ENCODE measurements at places on chromosomes 3 and 15.

DNA sequence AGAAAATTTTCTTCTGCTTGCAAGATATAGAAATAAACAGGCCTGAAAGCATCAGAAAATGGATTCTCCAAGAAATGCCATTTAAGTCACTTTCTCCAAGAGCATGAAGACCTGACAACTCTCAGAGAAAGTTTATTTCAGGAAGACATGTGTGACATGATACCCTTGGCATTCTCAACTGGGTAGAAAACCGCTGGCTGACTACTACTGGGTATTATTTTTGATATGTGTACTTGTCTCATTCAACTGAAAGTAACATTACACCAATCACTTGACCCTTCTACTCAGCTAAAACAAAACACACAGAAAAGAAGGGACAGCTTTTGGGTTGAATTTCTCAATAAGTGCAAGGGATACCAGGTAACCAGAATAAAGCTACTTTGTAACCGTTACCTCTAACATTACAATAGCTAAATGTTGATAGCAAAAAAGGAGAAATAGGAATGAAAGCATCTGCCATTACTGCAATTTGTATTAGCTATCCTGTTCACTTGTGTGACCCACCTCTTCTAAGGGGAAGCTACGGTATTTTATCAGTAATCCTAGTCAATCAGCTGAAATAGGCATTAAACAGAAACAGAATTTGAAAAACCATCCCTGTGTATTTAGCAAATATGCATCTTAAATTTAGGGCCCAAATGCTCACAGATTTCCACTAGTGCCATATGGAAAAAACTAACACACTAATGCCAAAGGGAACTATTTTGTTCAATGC is 7.3 kb downstream of the TRA2B start:
- no peak for DNase-seq

- peak; percentile 64 for DNase-seq
Observed at GRCh38 chr15:43518197-43518761, 871 bp downstream of the MAP1A start.

DNA sequence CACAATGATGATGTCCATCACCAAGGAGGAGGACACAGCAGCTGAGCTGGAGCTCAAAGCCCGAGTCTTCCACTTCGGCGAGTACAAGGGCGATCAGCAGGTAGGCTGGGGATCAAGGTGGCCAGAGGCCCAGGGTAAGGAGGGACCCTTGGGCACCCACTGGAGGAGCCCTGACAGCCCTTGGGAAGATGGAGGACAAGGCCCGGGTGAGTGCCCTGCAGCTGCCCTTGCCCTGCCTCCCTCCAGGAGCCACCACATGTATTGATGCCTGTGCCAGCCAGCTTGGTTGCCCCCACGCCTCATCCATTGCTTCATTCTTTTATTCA is 38.4 kb downstream of the CFAP100 start:
- no peak for DNase-seq

- DNase-seq = no peak
Observed at GRCh38 chr3:73204841-73205240, 143.4 kb downstream of the EBLN2 start.

- DNase-seq = no peak
Observed at GRCh38 chr3:144546539-144546938, 574.9 kb downstream of the DIPK2A start.

Measured in KBM-7 (cell line).